Stimulated activated CD4-positive, alpha-beta T cell treated with anti-CD3 and anti-CD28 coated beads, Interleukin-1b, Interleukin-23, amount 100 ng/mL, for 24 hours (primary cell): ENCODE measurements at places on chromosomes 11 and 22.

DNA sequence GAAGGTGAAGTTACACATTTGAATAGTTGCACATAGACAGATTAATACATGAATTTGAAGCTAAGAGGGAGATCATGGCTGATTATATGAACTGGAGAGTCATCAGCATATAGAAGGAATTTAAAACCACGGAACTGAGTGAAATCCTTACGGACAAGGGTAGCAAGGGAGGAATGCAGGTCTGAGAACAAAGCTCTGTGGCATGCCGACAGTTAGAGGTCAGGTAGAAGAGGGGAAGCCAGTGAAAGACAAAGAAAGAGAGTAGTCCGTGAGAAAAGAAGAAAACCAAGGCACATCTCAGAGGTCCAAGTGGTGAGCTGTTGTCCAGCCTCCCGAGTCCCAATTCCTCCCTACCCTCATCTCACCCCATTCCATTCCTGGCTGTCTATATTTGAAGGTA is 11.8 kb upstream of the SYT9 start:
- DNase-seq, result no peak

DNA sequence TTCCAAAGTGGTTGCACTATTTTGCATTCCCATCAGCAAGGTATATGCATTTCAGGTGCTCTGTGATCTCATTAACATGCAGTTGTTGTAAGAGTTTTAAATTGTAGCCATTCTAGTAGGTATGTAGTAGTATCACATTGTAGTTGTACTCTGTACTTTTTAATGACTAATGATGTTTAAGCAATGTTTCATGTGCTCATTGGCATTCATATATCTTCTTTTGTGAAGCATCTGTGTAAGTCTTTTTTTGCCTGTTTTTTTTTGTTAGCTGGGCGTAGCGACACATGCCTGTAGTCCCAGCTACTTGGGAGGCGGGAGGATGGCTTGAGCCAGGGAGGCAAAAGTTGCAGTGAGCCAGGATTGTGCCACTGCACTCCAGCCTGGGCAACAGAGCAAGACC is 11.3 kb upstream of the TRIM29 start:
- no peak for DNase-seq

- no peak for DNase-seq
These were observed 1.7 kb downstream of the DKK3 start for GRCh38 chr11:12006552-12007229.

GRCh38 chr11:106276859-106277436 is 199.5 kb downstream of the AASDHPPT start:
- DNase-seq, result no peak

DNA sequence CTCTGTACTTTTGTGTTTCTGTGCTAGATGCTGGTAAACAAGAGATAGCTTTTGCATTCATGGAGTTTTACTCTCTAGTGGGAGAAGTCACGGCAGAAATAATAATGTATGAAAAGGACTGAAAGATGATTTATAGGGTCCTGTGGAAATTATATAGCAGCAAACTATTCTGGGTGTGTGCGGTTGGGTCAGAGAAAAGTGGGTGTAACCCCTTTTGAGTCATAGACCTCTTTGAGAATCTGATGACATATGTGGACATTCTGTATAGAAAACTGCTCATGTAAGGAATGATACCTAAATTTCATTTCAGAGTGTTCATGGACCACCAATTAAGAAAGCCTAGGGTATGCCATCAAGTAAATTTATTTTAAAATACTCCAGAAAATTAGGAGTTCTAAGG is 54.4 kb downstream of the TMEM135 start:
- no peak for DNase-seq

DNA sequence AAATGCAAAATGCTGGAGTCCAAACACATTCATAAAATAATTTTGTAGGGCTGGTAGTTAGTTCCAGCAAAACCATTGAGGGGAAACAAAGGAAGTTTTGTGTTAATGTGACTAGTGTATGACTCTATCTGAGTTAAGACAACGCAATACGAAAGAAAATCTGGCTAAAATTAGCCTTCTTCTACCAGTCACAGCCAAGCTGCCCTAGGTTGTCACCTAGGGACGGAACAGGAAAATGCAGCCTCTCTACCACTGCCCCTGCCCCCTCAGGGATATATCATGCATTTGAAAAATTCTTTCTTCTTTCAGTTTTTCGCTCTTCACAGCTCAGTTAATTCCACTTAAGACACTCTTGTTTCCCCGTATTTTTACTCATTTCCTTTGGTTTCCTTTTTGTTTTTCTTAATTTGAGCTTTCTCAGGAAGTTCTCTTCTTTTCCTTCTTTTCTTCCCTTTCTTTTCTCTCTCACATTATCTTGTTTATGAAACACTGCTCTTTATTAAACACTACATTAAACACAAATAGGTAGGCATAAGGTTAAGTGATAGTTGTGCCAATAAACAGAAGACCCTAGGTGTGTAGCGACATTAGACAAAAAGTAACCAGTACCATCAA is 30.6 kb downstream of the KIRREL3 start:
- no peak for DNase-seq

DNA sequence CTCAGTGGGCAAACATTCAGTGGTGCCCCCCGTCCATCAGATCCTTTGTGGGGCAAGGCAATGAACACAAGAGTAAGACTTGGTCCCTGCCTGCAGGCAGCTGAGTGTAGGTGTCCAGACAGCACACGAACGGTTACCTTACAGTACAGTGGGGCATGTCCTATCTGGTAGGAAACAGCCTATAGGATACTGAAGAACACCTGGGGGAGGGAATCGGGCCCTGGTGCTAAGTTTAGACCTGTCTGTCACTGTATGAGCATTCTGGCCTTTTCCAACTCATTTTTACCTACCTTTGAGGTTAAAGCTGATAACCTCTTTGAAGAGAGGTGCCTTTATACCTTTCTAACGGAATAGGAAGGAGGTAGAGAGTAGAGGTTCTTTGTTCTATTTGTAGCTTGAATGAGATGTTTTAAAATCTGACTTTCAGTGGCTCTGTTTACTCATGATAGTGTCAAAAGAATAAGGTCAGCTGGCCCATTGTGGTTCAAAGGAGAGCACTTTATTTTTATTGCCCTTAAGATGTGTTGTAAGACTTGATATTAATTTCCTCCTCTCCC is 8.9 kb downstream of the ZNRF3 start:
- no peak for DNase-seq

GRCh38 chr11:57301711-57302423 is 22.9 kb downstream of the TNKS1BP1 start:
- DNase-seq, result no peak

- no peak for DNase-seq
These were observed 79.9 kb upstream of the GRIK4 start for GRCh38 chr11:120431633-120432032.

DNA sequence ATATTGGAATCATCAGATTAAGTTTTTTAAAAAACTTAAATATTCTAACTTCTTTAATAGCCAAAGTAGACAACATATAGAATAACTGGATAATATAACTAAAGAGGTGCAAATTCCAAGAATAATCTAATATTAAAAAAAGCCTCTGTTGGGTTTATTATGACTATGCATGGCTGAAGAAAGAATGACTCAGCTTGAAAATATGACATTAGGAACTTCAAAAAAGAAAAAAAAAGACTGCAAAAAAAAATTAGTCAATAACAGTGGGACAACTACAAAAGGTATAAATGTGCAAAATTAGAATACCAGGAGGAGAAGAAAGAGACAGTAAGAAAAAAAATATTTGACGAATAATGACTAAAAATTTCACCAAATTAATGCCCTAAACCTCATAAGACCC is 1178.0 kb downstream of the JRKL start:
- no peak for DNase-seq

DNA sequence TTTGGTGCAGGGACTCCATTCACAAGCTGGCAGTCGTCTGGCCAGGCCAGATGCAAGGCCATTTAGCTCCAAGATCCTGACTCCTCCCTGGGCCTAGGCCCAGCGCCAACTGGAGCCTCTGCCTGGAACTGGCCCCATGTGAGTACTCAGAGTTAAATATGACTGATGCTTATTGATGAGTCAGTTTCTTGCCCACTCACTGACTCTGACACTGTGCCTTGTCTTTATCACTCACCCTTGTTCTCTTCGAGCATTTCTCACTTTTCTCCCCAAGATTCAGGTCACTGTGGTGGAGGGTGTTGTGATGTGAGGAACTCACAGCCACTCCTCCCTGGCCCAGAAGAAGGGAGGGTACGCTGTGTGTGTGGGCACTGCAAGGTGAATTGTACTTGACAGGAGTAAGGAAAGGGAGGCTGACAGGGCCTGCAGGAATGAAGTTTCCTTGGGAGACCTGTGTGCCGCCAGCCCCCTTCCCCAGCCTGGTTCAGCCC is 23.2 kb upstream of the ST3GAL4 start:
- no peak for DNase-seq

DNA sequence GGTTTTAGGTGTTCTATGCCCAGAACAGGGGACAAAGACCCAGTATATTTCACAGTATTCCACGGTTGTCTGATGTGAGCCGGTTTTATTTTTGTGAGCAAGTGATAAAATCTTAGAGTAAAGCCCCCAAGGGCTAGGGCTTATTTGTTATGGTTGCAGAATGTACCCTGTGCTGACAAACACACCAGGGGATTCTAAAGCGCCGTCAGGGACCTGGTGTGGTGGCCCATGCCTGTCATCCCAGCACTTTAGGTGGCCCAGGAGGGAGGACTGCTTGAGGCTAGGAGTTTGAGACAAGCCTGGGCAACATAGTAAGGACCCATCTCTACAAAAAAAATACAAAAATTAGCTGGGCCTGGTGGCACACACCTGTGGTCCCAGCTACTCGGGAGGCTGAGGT is 22.8 kb downstream of the MRPL21 start:
- DNase-seq, result no peak

GRCh38 chr11:6667733-6668374 is 12.2 kb upstream of the DCHS1 start:
- DNase-seq, result no peak

GRCh38 chr11:18394928-18395734 is 768 bp downstream of the LDHA start:
- DNase-seq, result no peak

GRCh38 chr11:117992136-117992535 is 5.9 kb downstream of the IL10RA start:
- DNase-seq, result no peak

DNA sequence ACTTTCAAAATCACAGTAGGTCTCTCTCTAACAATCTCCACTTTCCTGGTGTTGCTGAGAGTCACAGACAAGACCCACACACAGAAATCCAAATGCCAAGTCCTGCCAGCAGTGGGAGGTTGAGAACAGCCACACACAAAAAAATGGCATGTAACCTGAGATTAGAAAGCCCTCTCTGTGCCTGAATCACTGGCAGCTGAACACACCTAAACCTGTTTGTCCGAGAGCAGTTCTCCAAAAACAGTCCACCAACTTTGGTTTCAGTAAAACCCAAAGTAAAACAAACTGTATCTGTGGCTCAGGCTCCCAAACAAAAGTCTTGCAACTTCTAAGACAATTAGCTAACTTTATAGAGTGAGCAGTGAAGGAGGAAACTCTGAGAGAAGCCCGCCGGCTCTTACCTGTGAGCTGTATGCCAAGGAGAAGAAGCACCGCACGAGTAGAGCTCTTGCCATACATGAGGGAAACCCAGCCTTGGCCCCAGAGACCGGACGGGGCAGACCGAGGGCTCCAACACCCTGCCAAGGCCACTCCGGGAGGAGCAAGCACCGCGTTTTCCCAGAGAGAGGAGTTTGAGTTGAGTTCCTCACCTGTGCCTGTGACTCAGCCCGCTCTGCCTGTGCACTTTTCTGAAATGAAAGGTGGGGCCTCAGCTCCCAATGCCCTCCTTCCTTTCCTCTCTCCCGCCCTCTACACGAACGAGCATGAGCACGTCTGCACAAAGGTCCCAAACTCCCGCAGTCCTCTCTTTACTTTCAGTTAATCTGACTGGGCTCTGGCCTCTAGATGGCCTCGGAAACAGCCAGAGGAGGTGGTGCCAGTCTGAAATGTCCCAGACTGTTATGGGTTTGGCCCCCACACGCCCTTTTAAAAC is at the start of gene MPZL2:
MPZL2 (minus strand) TSS at position 603 of the 874 bp plus-strand sequence; CDS start at position 459, 144 bp downstream.
- DNase-seq, result no peak

GRCh38 chr22:50436841-50437341 is 37.9 kb downstream of the SBF1 start:
- DNase-seq, result no peak
